ENCODE measurements at places on chromosomes 11 and 22.

- no peak for DNase-seq
These were observed 298.0 kb upstream of the PLET1 start for GRCh38 chr11:112558691-112559090.

- no peak for DNase-seq
These were observed 83.4 kb downstream of the TRIM51G start for GRCh38 chr11:48900131-48900800.

GRCh38 chr11:125341676-125342075, 154.4 kb downstream of the FEZ1 start:
- DNase-seq = no peak

GRCh38 chr11:86955361-86956120, at the start of gene FZD4:
FZD4 (minus strand) TSS chr11:86955395; CDS start chr11:86955085, 310 bp downstream.
- DNase-seq = peak; percentile 47

DNA sequence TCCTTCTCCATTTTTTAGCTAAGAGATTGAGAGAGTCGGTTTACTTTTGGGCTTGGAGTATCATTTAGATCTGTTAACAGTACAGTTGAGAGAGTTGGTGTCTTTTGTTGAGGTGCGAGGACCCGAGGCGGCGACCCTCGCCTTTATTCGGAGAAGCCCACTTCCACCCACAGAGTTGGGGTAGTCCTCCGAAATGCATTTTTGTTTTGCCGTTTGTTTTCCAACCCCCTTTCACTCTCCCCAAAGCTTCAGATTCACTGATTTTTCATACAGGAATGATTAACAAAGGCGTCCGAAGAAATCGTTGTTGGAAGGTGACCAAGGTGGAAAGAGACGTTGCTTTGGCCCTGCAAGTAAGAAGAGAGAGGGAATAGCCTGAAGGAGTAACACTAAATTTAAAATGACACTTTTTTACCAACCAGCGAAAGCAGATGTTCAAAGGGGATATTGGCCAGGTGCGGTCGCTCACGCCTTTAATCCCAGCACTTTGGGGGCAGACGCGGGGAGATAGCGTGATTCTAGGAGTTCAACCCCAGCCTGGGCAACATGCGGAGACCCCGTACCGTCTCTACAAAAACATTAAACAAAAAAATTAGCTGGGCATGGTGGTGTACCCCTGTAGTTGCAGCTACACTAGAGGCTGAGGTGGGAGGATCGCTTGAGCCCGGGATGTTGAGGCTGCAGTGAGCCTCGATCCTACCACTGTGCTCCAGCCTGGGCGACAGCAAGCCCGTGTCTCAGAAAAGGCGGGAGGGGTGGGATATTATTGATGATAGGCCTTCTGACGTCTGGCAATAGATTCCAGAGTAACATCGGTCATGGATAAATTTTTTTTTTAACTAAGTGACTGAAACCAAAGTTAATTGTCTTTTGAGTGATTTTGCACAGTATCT, 899 bp upstream of the RAB30 start:
- no peak for DNase-seq

DNA sequence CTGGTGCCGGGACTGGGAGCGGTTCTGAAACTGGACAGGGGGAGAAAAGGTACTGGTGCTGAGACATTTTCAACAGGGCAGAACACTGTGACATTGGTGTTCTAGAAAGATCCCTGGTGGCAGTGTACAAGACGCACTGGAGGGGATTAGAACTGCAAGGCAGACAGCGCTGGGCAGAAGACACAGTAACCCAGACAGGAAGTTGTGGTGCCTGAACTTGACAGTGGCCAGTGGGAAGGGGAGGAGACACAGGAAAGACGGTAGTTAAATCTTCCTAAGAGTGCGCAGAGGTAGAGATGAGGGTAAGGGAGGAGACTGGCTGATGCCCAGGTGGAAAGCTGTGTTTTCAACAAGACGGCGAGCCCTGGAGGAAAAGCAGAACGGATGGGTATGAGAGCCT, 24.5 kb downstream of the FAM227A start:
- DNase-seq = no peak

DNA sequence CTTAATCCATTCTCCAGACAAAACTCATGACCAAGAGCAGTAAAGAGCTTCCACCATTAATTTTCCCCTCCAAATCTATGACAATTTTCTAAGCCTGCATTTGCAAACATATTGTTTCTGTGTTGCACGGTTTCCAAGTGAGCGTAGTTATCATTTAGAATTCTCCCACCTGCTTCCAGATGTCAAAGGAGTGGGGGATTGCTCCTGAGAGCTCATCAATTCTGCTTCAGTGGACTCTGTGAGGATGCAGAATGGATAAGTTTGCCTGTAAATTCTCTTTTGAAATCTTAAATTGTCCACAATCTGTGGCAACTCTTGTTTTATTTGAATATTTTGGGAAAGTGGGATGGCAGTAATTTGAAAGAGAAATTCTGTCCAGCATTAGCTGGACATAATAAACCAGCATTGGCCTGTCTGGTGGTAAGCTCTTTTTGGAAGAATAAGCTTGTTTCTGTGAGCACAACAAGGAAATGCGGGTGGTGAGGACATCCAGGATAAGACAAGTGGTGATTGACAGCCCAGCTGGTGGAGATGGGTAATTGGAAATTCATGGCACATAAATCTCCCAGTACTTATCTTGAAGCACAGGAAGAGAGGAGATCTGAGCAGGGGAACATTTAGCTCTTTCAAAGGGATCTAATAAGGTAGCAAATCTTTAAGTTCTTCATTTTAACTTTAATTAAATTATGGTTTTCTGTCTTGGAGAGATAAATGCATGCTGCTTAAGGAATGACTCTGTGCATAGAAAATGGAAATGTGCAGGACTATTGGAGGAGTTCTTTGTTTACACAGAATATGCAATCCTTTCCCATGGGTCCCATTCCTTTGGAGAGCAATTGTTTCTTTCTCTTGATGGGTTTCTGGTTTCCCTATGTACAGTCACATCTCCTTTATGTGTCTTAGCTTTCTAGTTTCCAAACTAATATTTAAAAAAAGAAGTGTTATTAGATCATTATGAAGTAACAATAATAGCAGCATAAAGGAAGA, 73.2 kb downstream of the FAT3 start:
- no peak for DNase-seq

GRCh38 chr11:115008799-115009198, 330.5 kb downstream of the NXPE2 start:
- DNase-seq = no peak

DNA sequence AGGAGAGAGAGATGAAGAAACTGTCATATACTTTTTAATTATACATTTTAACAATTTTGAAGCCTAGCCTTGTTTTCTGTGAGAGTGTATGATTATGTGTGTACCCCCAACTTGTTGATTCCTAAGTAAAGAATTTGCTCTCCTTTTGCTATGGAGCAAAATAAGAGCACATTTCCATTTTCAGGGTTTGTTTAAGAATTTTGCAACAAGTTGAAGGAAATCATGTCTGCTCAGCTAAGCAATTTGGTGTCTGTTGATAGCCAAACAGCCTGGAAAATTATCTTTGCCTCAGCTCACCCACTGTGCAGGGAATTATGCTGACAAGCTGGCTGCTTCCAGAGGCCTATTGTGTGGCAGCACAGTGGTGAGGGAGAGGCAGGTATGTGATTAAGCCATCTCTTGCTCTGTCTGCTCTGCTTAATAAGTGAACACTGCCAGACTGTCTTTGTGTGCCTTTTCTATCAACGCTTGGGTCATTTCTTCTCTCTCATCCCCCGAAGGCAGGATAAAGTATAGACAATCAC, 135.1 kb upstream of the TTC12 start:
- DNase-seq = no peak

- DNase-seq = no peak
These were observed 2.0 kb downstream of the WT1 start for GRCh38 chr11:32433101-32433913.

DNA sequence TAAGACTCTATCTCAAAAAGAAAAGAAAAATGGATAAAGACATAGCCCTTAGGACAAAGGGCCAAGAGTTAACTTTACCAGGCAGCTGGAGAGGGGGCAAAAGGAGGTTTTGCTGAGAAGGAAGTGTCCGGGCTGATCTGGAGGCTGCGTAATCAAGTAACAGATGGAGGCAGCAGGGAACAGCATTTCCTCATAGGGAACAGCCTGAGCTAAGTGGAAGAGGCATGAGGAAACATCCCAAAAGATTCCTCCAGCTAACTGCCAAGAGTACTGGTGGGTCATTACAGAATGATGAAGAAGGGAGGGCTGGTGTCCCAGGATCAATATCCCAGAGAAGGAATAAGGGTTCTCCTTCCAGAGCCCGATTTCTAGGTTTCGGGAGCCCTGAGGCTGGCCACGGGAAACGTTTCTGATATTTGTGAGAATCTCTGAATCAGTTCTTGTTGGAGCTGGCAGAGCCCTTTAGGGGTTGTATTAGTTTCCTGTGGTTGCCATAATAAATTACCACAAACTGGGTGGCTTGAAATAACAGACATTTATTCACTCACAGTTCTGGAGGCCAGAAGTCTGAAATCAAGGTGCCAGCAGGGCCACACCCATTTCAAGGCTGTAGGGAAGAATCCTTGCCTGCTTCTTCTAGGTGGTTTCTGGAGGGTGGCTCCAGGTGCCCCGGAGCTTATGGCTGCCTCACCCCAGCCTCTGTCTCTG, 21.2 kb downstream of the LIF start:
- no peak for DNase-seq

- peak; percentile 26 for DNase-seq
These were observed 10.1 kb downstream of the MCM5 start for GRCh38 chr22:35409783-35410662.

- DNase-seq = no peak
These were observed 4.6 kb downstream of the GNB1L start for GRCh38 chr22:19849835-19850762.

DNA sequence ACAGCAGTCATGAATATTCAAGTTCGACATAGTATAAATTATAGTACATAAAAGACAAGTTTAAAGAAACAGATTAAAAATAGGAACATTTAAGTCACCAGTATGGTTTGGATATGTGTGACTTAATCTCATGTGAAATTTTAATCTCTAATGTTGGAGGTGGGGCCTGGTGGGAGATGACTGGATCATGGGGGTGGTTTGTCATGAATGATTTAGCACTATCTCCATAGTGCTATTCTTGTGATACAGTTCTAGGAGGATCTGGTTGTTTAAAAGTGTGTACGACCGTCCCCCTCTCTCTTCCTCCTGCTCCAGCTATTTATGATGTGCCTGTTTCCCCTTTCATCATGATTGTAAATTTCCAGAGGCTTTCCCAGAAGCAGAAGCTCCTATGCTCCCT, 3.3 kb downstream of the KDM4E start:
- DNase-seq = no peak

DNA sequence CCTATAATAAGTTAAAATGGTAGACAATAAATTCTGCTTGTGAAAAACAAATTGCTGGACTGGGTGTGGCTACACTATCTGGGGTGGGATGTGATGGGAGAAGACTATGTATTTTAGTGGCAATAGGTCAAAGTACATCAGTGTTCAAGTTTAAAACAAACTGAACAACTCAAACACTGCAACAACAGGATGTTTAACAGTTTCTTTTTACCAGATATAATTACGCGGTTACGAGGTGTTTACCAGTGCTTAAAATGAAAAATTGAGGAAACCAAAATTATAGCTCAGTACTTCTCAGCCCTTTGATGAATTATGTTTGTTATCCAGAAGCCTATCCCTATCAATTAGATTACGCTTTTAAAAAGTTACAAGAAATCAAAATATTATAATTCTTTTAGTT, 3.2 kb downstream of the PRDM10 start:
- no peak for DNase-seq

DNA sequence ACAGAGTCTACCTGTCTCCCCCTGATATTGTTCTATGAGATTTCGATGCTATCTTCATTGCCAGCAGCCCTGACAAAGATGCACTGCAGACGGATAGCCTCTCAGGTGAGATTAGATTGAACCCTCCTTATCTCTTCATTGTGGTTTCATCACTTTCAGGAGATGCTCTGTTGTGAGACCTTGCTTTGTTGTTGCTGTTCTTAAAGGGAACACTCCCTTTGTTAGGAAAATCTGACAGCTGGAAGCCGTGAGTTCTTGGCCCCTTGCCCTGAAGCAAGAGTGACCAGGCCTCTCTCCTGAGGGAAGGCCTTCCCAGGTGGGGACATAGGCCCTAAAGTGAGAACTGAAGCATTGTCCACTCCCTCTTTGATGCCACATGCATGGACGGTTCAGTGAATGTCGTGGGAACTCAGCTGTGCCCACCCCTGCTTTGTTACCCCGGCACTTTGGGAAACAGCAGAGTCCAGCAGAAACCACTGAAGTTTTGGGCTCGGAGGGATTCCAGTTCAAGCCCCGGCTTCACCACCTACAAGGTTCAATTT, 976.1 kb downstream of the TBC1D22A start:
- no peak for DNase-seq

GRCh38 chr22:36010882-36011281, 17.7 kb downstream of the RBFOX2 start:
- DNase-seq = no peak

DNA sequence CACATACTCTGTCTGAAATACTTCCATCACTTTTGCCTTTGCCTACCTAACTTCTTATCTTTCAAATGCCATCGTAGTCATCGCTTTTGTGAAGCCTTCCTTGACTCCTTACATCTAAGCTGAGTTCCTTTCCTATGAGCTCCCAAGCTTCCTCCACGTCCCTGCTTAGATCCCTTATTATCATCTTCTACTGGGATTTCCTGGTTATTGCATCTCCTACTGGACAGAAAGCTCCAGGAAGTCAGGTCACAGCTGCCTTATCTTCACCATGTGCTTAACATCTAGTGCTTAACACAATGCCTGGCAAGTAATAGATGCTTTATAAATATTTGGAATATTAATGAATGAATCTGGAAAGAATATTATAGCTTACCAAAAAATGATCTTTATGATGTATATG, 5.9 kb downstream of the YPEL4 start:
- DNase-seq = no peak

- DNase-seq = no peak
These were observed 2.4 kb upstream of the SGSM3 start for GRCh38 chr22:40368016-40368415.

DNA sequence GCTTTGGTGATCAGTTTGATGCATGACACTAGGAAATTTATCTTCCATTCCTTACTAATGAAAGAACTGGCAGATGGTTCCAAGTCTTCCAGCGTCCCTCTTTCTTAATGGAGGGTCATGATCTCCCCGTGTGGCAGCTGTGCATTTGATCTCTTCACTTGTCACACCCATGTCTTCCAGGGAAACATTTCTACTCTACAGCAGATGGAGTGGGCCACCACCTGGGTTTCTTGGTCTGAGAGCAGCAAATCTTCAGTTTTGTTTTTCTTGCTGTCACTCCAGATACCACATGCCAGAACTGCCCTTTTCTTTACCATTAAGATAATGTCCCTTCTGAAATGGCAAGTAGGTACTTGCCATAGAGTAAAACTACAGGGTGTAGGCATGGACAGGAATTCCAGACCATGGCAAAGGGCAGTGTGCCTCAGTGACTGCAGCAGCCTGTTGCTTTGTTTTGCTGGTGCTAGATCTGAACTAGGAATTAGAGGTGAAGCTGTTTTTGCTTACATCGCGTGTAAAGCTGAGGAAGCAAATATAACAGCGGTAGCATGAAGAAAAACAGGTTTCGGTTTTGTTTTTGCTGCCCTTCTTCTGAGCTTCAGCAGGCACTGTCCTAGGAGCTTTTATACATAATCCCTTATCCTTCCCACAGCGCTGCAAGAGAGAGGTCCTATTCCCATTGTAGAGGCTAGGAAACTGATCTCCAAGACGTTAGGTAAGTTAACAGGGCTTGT, 20.7 kb upstream of the C11orf96 start:
- DNase-seq = no peak

DNA sequence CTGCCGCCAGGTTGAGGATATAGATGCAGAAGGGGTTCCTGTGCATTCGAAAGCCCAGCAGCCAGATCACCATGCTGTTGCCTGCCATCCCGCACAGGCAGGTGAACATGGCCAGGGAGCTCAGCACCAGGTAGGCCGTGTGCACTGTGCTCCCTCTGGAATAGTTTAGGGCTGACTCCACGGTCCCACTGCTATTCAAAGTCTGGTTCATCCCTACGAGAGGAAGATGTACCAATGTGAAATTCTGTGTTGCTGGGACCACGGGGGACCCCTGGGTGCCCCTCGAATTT, at the start of gene MRGPRD:
Gene MRGPRD, minus strand, starts transcription at position 211 of the 290 bp plus-strand sequence. Its CDS starts 0 bp downstream, at position 211.
- DNase-seq = no peak

Data from CD4-positive, alpha-beta T cell treated with Interleukin-4 for 4 hours (primary cell).